ENCODE measurements at places on chromosomes 16 and 17.
A peak's percentile ranks its signal among the peaks of the same experiment; 100 is the strongest.

DNA sequence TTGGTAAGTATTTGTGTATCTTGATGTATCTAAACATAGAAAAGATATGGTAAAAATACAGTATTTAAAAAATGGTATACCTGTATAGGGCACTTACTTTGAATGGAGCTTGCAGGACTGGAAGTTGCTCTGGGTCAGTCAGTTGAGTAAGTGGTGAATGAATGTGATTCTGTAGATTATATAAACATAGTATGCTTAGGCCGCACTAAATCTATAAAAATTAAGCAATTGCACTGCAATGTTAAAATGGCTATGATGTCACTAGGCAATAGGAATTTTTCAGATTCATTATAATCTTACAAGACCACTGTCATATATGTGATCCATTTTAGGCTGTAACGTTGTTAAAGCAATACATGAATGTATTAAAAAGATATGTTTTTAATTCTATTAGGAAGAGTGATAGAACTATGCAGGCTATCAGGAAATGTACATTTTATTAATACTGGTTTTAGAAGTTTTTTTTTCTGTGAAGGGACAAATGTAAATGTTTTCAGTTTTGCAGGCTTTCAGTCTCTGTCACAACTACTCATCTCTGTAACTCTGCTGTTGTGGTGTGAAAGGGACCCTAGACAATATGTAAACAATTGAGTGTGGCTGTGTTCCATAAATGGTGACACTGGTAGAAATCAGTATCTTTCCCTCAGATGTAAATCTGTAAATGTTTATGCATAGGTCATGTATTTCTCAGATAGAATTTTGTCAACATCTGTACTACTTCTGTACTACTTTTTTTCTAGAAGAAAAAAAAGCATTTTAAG is 10.5 kb downstream of the CBFB start:
- no peak for DNase-seq

GRCh38 chr17:59361386-59361785 is 29.9 kb downstream of the YPEL2 start:
- DNase-seq = no peak

DNA sequence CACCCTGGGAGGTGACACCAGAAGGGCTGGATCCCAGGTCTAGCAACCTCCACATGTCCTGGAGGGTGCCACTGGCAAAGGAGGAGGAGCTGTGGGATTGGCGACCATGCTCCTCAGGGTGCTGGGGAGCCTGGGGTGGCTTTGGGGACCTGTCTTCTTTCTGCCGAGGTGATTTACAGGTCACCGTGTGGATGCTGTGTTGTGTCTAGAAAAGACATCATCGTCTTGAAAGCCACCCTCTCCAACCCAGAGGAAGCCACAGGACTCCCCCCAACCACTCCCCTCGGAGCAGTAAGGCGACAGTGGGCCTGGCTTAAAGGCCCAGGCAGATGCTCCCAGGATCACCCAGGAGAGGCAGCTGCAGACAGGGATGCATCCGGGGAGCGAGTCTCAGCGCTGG is 29.7 kb upstream of the FASN start:
- DNase-seq = no peak

DNA sequence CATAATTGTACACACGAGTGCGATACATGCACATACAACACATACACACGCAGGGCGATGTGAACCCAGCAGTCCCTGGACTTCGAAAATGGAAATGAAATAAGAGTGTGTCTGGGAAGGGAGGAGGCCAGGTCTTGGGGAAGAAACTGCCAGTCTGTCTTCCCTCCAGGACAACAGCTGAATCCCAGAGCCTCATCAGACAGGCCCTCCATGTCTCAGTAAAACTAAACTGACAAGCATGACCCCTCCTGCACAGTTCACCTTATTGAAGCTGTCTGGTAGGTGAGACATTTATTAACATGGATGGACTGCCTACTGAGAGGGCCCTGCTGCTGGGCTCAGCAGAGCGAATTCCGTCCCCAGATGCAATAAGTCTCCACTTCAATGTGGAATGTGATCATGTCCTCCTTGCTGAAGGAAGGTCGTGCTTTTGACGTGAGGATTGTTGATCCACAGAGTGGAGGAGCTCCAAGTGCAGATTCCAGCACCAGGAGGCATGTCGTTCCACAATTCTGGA is 117.4 kb downstream of the SOX9 start:
- no peak for DNase-seq

DNA sequence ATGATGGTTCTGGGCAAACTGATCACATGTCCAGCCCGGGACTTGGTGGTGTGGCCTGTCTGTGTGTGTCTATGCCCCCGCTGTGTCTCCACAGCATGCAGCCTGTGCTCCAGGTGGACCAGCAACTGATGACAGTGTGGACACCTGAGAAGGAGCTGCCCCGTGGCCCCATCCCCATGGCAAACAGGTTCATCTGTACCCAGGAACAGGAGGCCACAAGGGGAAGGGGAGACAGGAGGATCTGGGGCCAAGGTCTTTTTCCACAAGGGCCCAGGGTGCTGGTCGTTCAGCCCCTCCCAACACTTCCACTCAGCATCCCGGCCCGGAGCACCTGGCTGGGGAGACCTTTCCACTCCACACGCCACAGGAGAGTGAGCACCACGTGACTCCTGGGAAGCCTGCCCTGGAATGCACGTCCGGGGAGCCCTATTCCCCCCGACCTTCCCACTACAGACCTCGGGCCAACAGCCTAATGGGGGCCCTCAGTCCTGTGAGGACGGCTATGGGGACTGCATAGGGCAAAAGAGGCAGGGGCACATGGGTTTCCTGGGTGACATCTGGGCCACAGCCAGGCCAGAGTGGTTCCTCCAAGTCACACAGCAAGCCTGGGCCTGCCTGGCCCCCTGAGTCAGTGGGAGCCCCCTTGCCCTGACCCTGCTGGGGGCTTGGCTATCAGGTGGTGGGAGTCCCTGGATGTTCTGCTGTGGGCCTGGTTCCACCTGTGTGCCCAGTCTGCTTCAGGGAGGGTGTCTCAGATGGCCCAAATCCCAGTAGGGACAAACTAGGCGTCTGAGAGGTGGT is 20.8 kb upstream of the NXPH3 start:
- no peak for DNase-seq

DNA sequence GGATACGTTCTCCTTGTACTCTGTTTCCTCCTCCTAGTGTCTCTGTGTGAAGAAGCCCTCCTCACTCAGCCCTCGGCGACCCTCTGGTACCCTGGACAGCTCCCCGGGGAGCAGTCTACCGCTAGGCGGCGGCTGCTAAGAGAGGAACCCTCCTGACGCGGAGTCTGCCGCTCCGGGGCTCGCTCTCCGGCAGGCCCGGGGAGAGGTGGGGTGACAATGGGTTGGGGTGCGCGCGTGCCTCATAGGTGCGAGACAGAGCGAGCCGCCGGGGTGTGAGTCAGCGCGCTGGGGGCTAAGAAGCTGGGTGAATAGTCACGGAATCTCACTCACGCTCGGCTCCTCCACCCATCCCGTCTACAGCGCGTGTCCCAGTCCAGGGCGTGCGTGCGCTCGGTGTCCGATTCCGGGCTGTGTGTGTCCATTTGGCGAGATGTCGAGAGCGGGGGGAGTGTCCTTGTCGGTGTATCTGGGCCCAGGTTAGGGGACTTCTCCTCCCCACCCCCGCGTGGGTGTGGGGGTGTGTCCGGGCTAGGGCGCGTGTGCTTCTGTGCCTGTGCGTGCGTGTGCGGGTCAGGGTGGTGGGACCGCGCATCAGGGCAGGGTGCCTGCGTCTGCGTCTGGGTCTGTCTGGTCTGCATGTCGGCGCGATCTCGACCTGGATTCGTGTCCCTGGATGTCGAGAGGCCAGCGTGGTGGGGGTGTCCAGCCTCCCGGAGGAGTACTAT is 577 bp upstream of the HS3ST2 start:
- DNase-seq = peak; percentile 68

- DNase-seq = no peak
Measured at GRCh38 chr16:79665970-79666369, 65.4 kb upstream of the MAF start.

DNA sequence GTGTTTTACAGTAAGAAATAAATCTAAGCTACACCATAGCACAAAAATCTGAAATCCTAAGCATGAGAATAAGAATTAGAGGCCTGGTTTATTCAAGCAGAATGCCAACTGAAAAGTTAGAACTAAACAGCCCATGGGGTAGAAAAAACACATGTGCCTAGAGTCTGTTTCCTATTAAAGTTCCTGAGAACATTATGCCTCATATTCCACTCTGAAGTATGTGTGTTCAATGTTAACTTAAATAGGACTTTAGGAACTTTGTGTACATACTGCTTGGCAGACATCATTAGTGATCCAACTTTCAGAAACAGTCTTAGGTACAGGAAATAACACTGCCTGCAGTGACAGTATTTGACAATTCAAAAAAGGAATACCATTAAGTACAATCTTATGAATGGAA is 18.2 kb downstream of the HEATR6 start:
- no peak for DNase-seq

DNA sequence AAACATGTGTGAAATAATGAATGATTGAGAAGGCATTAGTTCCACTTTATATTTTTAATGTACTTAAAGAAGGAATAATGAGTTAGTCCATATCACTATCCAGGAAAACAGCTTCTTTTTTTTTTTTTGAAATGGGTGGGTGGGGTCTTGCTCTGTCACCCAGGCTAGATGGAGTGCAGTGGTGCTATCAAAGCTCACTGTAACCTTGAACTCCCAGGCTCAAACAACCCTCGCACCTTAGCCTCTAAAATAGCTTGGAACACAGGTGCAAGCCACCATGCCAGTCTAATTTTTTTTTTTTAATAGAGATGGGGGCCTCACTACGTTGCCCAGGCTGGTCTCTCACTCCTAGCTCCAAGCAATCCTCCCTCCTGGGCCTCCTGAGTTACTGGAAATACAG is 275.5 kb downstream of the CEP112 start:
- DNase-seq = no peak

DNA sequence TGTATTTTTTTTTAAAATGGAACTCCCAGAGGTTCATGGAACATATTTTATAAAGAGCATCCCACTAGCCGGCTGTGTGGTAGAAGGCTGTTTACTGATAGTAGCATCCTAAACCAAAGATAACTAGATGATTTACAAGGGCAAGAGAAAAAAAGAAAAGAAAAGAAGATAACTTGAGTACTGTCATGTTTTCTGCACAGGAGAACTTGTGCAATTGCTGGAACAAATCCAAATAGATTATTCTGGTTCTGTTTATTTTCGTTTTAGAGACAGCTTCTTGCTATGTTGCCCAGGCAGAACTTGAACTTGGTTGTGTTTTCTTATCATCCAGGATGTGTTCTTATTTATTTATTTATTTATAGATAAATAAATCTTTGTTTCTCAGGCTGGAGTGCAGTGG is 20.9 kb upstream of the PPM1D start:
- DNase-seq = no peak

DNA sequence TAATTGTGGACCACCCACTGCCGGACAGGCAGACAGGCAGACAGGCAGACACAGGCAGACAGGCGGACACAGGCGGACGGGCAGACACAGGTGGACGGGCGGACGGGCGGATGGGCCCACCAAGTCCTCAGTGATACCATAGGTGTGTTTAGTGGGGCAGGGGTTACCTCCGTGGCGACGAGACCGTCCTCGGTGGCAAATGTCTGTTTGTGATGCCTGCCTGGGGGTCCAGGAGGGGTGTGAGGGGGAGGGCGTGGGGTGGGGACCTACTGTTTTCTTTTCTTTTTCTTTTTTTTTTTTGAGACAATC is 76.7 kb downstream of the RTN4RL1 start:
- no peak for DNase-seq

DNA sequence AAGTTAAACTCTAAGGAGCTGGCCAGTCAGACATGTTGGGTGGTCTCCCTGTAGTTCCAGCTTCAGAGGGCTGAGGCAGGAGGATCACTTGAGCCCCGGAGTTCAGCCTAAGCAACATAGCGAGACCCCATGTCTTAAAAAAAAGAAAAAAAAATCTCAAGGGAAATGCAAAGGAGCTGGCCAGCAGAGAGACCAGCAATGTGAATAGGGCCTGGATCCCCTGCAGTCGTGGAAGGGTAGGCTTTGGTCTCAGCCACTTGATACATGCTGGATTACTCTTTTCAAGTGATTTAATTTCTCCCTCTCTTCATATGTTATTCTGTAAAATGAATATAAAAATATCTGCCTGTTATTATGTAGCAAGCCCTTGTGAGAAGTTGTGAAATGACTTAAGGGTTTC is 207.7 kb downstream of the SPECC1 start:
- DNase-seq = no peak

DNA sequence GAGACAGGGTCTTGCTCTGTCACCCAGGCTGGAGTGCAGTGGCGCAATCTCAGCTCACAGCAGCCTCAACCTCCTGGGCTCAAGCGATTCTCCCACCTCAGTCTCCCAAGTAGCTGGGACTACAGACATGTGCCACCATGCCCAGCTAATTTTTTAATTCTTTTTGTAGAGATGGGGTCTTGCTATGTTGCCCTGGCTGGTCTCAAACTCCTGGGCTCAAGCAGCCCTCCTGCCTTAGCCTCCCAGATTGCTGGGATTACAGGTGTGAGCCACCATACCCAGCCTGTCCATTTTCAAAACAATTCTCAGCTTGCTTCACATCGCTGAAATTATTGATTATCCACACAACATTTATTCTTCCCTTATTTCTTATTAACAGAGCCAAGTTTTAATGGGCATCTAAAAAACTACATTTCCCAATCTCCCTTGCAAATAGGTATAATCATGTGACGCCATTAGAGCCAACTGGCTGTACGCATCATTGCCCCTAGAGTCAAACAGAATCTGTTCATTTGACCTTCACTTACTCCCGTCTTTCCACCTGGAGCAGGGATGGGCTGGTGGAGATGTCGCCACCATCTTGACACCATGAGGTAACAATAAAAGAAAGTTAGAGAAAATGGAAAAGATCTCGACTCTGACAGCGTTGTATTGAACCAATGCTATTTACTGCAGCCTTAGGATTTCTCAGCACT is 148.0 kb upstream of the FOXF1 start:
- DNase-seq = no peak

DNA sequence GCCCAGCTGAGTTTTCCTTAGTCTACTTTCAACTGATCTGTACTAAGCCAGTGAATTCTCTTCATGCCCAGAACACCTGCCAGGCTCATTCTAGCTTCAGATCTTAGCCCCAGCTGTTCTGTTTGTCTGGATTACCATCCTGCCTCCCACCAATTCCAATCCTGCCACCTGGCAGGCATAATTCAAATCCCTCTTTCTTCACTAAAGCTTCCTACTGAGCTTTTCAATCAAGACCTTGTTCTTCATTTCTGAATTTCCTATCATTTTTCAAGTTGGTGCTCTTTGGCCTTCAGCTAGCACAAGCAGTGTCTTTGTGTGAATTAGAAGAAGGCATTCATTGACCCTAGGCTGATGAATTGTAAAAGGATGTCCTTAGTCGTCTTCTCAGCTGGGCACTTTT is 357.6 kb downstream of the UTP18 start:
- no peak for DNase-seq

- DNase-seq = no peak
Measured at GRCh38 chr17:80960797-80961452, 30.7 kb upstream of the CHMP6 start.
